ELR (cell line): ENCODE measurements at places on chromosomes 3 and 15.

DNA sequence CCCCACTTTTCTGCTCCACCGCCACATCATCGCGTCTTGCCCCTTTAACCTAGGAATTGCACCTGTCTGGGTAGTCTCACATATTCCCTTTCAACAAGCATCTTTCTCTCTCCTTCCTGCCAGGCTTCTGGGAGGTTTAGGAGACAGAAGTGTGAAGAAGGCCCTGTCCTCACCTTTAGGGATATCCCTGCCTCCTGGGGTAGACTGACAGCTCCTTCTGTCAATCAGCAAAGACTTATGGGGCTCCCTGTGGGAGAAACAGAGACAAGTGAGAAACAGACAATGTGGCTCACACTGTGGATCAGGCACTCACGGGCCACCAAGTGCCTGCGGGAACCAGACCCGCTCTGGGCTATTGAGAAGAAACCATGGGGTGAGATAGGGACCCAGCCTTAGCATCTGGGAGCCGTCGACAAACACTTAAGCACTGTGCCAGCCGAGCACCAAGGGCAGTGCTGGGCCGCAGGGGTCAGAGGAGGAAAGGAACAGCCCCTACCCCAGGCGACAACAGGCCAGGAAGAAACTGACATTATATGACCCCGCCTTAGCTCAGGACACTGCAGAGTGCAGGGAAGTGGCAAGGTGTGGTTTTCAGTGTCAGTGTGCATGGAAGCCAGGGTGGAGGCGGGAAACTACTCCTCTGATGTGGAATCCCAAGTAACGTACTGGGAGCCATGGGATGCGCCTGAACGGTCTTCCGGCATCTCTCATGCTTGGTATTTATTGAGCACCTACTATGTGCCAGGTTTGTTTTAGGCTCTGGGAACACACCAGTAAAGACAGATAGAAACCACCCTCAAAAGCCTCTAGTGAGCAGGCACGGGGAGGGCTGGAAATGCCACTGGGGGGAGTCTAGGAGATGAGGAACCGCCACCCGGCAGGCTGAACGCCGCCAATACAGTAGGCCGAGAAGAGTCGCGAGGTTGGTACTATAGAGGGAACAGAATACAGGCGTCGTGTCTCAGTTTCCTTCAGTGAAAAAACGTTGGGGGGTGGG, 1.8 kb downstream of the EFCC1 start:
- no peak for DNase-seq

GRCh38 chr15:29437888-29438702, 168.5 kb upstream of the NSMCE3 start:
- DNase-seq, result no peak

- peak; percentile 63 for DNase-seq
Observed at GRCh38 chr3:124780761-124781475, 50.7 kb downstream of the UMPS start.

GRCh38 chr3:120681506-120682038, 467 bp downstream of the HGD start:
- DNase-seq, result no peak

GRCh38 chr15:36831125-36831903, 251.9 kb downstream of the CDIN1 start:
- DNase-seq, result peak; percentile 97

- DNase-seq, result no peak
Observed at GRCh38 chr3:76514836-76515235, 525.1 kb upstream of the ROBO2 start.

GRCh38 chr3:43583481-43583880, 38.3 kb downstream of the ANO10 start:
- DNase-seq, result no peak

- DNase-seq, result no peak
Observed at GRCh38 chr3:172853005-172853404, 102.5 kb downstream of the ECT2 start.

DNA sequence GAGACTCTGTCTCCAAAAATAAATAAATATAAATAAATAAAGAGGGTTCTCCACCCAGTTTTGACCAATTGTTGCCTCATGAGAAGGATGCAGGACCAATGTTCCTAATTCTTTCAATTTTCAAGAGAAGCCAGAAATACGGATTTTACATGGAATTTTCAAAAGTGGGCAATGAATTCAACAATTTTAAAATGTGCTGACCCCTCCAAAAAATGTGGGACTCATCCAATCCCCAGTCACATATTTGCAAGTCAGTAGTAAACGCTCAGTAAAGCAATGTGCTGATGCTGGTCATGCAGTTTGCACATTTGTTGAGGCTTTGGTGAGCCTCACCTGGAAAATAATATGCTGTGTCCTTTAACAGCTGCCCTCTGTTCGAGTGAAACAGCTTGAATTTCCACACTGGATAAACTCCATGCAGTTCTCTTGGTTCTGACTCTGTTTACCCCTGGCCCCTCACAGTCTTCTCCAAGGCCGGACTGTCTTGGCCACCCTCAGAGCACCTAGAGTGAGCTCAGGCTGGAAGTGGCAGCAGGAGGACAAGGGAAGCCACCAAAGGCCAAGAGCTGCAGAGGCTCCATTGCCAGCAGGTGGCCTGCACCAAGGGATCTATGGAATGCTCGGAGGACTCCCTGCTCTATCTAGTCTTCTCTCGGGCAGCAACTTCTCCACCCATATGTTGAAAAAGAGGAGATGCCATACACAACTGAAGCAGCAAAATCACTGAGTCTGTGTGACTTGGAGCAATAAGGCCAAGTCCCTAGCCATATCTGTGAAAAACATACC, 246.8 kb downstream of the UACA start:
- no peak for DNase-seq

- no peak for DNase-seq
Observed at GRCh38 chr3:40739971-40740370, 215.2 kb downstream of the ZNF621 start.

DNA sequence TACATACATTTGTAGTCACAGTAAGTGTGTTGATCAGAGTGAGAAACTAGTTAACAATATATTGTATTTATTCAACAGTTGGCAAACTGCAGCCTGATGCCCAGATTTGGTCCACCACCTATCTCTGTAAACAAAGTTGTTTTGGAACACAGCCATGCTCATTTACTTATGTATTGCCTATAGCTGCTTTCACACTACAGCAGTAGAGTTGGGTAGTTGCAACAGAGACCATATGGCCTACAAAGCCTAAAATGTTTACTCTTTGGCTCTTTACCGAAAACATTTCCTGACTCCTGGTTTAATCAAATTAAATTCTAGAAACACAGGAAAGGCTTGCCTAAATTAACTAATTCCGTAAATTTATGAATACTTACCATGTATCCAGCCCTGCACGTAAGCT, 39.4 kb downstream of the CMC1 start:
- DNase-seq, result no peak

DNA sequence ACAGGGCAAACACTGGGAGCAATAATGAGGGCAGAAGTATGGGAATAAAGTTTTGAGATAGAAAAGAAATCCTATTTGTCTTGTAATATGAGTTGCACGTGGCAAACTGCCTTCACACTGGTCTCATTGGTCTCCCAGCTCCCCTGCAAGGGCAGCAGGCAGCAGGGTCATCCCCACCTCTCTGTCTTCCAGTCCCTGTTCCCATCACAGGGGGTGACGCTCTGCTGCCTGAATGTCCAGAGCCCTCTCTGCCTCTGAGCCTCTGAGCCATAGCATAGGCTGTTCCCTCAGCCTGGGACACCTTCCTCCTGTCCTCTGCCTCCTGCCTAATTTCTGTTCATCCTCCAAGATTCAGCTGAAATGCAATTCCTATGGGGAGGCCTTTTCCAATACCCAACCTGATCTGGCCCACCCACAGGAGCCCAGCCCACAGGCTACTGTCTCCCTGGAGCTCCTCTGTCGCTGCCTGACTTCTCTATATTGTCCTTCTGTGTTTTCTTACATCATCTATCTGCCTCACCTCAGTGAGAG, 12.1 kb upstream of the SKOR1 start:
- DNase-seq, result no peak

- DNase-seq, result peak; percentile 13
Observed at GRCh38 chr3:188946351-188947240, 225.2 kb upstream of the TPRG1 start.

DNA sequence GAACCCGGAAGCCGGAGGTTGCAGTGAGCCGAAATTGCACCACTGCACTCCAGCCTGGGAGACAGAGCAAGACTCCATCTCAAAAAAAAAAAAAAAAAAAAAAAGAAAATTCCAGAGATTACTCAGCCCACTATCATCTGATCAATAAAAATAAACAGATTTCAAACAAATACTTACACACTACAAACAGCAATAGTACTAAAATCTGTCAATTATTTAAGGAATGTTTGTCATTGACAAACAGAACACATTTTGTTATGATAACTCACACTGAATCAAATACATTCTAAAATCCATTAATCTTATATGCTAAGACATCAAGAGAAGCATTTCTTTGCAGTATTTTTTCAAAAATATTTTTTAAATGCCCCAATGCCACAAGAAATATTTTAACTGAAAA, 7.6 kb downstream of the MYO9A start:
- peak; percentile 16 for DNase-seq

- peak; percentile 99 for DNase-seq
Observed at GRCh38 chr3:192901435-192901834, 16.2 kb downstream of the MB21D2 start.

- peak; percentile 61 for DNase-seq
Observed at GRCh38 chr3:180306691-180307090, 270.0 kb upstream of the PEX5L start.

- DNase-seq, result peak; percentile 48
Observed at GRCh38 chr15:98292442-98293240, 332.1 kb downstream of the ARRDC4 start.

GRCh38 chr3:48989126-48989795, 780 bp upstream of the P4HTM start:
- peak; percentile 52 for DNase-seq

DNA sequence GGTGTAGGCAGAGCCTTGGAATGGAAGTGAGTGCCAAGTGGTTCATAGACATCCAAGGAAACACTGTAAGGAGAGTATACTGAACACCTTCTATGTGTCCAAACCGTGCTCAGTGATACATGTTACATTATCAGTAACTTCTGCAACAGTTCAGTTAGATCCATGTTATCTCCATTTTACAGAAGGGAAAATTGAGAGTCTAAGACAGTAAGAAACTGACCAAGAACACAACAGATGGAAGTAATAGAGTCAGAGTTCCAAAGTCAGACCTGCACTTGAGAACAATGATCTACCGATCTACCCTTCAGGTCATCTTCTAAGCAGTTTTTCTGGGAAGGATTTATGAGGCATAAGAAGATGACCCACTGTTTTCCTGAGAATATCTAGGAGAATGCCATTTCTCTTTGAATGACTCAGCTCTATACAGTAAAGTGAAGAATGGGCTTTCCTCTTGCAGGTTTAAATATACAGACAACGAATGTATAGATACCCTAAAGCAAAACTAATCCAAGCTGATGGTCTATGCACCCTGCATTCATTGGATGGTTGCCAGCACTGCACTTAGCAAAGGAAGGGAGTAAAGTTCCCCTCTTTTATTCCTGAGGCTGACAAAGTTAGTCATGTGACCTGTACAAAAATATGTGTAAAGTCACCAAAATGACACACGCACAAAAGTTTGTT, 604.1 kb upstream of the MDFIC2 start:
- DNase-seq, result no peak

- peak; percentile 71 for DNase-seq
Observed at GRCh38 chr3:9862391-9863057, 17.5 kb downstream of the CIDEC start.
